GM23248 (cell line): ENCODE measurements at places on chromosomes 16 and 17. TPM values are rescaled to one million over a fixed set of nuclear protein-coding genes. Genes with fewer than 3 reads are reported as not detected.

Gene HEATR9
- total RNA-seq: not detected in 2 replicates

DNA sequence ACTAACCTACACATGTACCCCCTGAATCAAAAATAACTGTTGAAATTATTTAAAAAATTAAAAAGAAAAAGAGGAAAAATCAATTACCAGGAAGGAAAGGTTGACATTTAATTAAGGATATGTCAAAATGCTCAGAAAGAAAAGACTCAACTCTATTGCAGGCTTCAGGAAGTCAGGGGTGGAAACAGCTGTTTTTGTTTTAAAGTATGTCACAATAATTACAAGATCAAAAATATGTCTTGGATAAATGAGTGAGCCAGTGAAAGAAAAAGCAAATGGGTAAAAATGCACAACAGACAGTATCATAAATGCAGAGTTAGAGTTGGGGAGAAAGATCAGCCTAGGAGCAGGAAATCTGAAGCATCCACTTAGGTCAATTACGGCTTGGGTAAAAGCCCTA lies 146.0 kb downstream of the CDH11 start:
- peak; percentile 50 for DNase-seq
- peak overlapping the region; percentile 72 for H3K27ac ChIP-seq
- H3K4me1 ChIP-seq: peaks cover 36% of the 10 kb centered on the region
- no peak overlapping the region for H3K4me3 ChIP-seq
- H3K27me3 ChIP-seq: no peaks in the 10 kb centered on the region

Gene HOXB8
- total RNA-seq: not detected in 2 replicates

Gene NT5C
- 51.5 and 60.8 TPM in 2 replicates for total RNA-seq
